ENCODE measurements at places on chromosomes 3 and 15. TPM values are rescaled to one million over a fixed set of nuclear protein-coding genes. Genes with fewer than 3 reads are reported as not detected.

Gene RFTN1
- 2.2 TPM for total RNA-seq

Gene TICRR
- 26.0 TPM for total RNA-seq

Gene FOXB1
- total RNA-seq, result 3.7 TPM

Gene PIERCE2
- 0.44 TPM for total RNA-seq

Gene CDHR4
- not detected for total RNA-seq

Gene ARHGEF3
- 4.4 TPM for total RNA-seq

Gene TTLL13
- not detected for total RNA-seq

Gene GABRG3
- total RNA-seq, result 0.24 TPM

Gene SAXO2
- 2.6 TPM for total RNA-seq

Gene DPPA2
- 3.1 TPM for total RNA-seq

Gene CCDC12
- 49.1 TPM for total RNA-seq

Gene GNAT1
- not detected for total RNA-seq

Gene POU1F1
- not detected for total RNA-seq

Gene CAMK2N2
- total RNA-seq, result 12.6 TPM

Gene KCNMB2
- total RNA-seq, result not detected

Gene UROC1
- total RNA-seq, result not detected

Gene HOMER2
- 14.2 TPM for total RNA-seq

Gene PRR20G
- 0.26 TPM for total RNA-seq

Gene IMPG2
- total RNA-seq, result 0.02 TPM

Gene TYRO3
- total RNA-seq, result 118 TPM

Gene CFAP100
- 0.44 TPM for total RNA-seq

Gene DAZL
- 21.7 TPM for total RNA-seq

Gene C3orf49
- total RNA-seq, result not detected

Gene HRH1
- total RNA-seq, result 0.74 TPM

Gene GP9
- total RNA-seq, result not detected

Gene ATP8B4
- 0.61 TPM for total RNA-seq

Gene CEP70
- total RNA-seq, result 31.1 TPM

Gene CAMK1
- total RNA-seq, result 9.2 TPM

Gene CLDN16
- not detected for total RNA-seq

Gene RAB6B
- total RNA-seq, result 12.3 TPM
